Sigmoid colon (tissue), 7 donors: ENCODE measurements at places on chromosomes 7 and 10. TPM values are rescaled to one million over a fixed set of nuclear protein-coding genes. Genes with fewer than 3 reads are reported as not detected.

- no peak for DNase-seq
Observed at GRCh38 chr10:105838392-105838791, 1197.3 kb downstream of the SORCS3 start.

Gene UNCX
- not detected for total RNA-seq

DNA sequence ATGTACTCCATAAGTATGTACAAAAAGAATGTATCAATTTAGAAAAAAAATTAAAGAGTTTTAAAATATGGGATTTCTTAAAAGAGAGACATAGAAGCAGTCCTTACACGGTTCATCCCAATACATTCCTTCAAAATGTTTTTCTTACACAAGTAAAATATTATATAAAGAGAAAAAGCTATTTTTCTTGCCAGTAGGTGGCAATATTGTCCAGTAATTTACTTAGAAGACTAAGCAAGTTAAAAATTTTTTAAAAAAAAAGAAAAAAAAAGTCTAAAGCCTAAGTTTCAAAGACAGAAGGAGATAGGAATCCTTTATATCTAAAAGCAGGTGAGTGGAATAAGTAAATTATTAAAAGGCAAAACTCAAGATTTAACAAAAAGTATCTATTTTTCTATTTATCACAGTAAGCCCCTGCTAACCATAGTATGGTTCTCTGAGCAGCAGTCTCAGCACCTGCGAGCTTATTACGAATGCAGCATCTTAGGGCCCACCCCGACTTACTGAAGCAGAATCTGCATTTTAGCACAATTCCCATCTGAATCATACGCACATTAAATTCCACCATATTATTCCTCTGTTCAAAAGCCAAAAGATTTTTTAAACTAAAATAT is 240.6 kb downstream of the DGKI start:
- no peak for DNase-seq

Gene VWDE
- 0.27 TPM for total RNA-seq
